ENCODE measurements at places on chromosomes 4 and X.

GRCh38 chr4:73810191-73810590 lies 26.3 kb upstream of the CXCL6 start:
- no peak for DNase-seq

GRCh38 chr4:186844059-186844681 lies 120.5 kb upstream of the FAT1 start:
- peak; percentile 51 for DNase-seq

DNA sequence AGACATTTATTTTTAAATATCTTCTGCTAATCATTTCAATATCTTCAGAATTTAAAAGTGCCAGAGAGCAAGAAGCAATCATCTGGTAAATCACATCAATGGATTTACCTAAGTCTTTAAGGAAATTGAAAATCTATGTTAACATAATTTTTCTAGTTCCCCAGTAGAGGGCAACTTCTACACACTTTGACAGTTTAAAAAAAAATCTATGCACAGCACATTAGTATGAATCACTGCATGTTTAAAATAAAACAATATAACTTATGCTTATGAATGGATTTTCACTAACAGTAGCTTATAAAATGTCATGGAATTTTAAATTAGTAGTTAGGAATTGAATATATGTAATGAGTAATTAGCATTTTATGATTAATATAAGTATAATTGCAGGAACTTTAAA lies 126.5 kb downstream of the REELD1 start:
- no peak for DNase-seq

GRCh38 chrX:143476751-143477150 lies 40.5 kb downstream of the SPANXN3 start:
- no peak for DNase-seq

Measured in GM04504 (cell line).